ENCODE measurements at places on chromosomes 1 and 21.

- DNase-seq = no peak
These were observed 58.5 kb downstream of the WNT9A start for GRCh38 chr1:227889047-227889862.

DNA sequence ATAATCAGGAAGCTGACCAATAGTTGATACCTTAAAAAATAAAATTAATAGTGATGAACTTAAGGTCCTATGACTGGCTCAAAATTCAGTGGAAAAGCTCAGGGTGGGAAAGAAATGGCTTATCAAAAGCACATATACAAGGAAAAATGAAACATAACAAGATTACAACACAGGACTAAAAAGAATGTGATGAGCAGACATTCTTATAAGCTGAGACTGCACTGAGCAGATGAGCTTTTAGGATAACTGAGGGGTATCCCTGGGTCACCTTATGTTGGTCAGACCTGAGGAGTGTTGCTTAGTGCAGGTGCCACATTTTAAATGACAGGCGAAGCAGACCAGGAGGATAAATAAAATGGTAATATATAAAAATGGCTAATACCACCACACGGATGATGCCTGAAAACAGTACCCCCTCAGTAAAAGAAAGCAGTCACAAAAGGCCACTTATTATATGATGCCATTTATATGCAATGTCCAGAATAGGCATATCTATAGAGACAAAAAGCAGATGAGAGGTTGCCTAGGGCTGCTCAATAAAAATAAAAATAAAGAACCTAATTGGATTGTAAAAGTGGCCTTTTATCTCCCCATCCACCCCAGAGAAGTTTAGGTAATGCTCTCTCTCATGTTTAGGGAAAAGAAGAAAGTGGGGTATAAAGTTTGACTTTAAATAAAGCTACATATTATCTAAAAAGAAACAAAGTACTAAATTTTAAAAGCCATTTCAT, 163.9 kb downstream of the SLC45A1 start:
- DNase-seq = no peak

DNA sequence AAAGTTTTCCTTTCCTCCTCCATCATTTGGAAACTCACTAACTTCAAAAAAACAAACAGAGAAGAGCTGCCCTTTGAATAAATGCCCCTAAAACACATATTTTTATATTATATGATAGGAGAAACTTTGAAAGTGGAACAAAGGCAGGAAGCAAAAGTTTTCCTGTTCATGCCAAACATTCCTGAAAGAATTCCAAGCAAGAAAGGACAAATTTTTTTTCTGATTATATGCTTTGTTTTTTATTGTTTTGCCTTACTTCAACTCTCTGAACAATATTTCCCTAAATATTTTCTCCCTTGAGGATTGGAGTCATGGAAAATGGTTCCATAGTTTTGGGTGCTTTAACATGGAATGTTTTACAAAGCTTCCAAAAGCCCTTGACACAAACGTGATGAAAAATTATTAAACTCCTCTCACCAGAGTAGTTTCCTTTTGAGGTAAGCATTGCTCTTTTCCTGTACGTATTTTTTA, 638.5 kb upstream of the CAMK1G start:
- no peak for DNase-seq

DNA sequence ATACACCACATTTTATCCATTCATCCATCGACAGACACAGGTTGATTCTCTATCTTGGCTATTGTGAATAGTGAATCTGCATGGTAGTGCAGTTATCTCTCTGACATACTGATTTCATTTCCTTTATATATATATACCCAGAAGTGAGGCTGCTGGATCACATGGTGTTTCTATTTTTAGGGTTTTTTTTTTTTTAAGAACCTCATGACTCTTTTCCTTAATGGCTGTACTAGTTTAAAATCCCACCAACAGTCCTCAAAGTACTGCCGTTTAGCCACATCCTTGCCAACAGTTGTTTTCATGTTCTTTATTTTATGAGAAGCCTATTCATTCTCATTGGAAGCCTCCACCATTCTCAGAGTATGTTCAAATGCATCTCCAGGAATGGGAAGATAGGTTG, 258.7 kb upstream of the SNX7 start:
- DNase-seq = no peak

DNA sequence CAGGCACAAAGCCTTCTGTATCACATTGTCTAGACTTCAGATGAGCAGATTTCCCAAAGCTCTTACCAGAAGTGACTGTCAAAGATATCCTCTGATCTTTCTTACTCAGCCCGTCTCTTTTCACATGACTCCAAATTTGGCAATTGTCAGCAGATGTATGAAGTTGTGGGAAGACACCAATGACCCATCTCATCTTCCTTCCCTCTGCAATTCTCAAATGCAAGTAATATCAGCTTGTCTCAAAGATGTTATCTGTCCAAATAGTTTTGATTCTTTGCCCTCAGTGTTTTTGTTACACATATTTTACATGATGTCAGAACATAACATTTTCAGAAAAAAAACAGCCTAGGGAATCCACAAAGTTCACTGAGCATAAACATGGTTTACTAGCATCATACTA, 45.1 kb upstream of the RGS2 start:
- DNase-seq = peak; percentile 8

- no peak for DNase-seq
These were observed 71.3 kb downstream of the TMEM53 start for GRCh38 chr1:44602634-44603628.

GRCh38 chr1:168422203-168422847, 121.5 kb downstream of the XCL2 start:
- DNase-seq = no peak

GRCh38 chr1:76759950-76760349, 107.3 kb upstream of the ST6GALNAC5 start:
- no peak for DNase-seq

DNA sequence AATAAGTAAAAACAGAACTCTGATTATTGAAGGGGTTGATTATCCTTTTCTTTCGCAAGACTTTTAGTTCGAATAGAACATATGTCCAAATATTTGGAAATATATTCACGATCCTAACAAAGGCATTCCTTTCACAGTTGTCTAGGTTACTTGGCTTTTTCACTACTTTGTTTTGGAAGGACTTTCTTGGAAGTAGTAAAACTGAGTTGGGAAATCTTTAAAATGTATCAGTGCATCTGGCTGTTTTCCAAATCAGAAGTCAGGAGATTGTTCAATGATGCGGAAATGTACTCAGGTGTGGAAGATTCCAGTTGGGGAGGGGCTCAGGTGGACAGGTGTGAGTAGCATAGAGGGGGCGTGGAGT, 67.1 kb downstream of the SH3BGR start:
- DNase-seq = peak; percentile 8

DNA sequence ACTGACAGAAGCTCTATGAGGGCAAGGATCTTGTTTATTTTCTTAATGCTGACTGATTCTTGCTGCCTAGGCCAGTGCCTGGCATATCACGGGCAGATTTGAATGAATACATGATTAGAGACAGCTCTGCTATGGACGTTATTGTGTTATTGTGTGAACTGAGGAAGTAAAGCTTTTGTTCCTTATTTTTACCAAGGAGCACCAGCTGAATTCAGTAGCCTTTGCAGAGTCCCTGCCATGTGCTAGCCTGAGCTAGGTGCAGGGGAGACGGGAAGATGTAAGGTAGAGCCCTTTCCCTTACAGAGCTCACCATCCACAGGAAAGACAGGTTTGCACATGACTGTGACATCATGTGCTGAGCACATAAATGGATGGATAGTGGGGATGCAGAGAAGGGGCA, 36.0 kb upstream of the SCMH1 start:
- no peak for DNase-seq

GRCh38 chr1:40479156-40479555, 2.1 kb downstream of the ZFP69 start:
- DNase-seq = no peak

DNA sequence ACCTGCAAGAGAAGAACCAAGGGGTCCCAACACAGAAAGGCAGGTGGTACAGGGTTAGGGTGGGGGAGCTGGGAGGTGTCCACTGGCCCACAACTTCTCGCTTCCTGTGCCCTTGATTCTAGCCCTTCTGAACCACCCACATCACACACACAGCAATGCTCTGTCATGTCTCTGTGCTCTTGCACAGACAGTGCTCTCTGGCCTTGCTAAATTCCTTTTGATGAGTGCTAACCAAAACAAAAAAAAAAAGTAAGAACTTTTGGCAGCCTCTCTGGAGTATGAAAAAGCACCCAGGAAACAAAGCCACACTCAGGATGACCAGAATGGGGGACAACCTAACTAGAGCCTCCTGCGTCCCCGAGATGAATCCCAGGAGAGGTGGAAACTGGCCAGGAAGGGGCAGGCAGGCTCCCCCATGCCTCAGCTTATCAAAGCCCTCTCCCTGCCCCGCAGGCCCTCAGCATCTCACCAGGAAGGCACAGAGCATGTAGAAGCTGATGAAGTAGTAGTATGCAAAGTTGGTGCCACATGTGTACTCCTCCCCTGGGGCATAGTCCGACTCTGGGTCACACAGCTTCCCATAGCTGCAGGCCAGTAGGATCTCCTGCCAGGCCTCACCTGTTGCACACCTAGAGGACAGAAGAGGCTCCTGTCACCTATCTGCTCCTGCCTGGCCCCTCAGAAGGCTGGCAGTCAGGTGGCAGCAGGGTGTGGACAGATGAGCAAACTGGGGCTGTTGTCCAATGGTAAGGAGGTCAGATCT, 27.2 kb upstream of the KIF21B start:
- peak; percentile 25 for DNase-seq

- DNase-seq = peak; percentile 73
These were observed 88.4 kb downstream of the DPYD start for GRCh38 chr1:97832481-97832880.

GRCh38 chr1:22861764-22862440, 110.8 kb downstream of the LACTBL1 start:
- no peak for DNase-seq

DNA sequence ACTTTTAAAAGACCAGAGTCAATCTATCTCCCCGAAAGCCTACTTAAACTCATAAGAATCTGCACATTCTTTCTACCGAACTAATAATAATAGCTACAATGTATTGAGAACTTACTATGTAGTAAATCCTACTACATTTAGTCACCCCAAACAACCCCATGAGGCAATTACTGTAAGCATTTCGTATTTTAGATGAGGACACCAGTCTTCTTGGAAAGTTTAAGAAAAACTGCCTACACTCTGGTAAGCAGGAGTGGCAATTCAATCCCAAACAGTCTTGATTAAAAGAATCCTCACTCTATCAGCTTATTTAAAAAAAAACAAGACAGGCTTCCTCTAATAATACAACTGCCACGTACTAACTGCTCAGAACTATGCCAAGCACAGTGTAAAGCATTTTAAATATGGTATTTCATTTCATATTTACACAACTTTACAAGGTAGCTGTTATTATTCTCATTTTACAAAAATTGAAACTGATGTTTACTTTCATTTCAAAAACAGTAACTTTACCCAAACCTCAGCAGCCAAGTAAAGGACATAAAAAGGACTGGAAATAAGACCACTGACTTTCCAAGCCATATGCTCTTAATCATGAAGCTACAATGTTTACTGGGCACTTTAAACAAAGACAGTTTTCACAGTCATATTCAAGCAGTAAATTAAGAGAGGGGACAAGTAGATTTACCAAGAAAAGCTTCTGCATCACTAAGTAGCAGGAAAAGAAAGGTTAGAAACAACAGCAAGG, 13.9 kb downstream of the ARID4B start:
- DNase-seq = no peak

- no peak for DNase-seq
These were observed 54.2 kb downstream of the PBX1 start for GRCh38 chr1:164613176-164613575.

GRCh38 chr1:172321451-172321850, 99.0 kb upstream of the C1orf105 start:
- peak; percentile 47 for DNase-seq

GRCh38 chr21:44551340-44551961, at the start of gene KRTAP10-2:
KRTAP10-2 (minus strand) TSS chr21:44551505; CDS start chr21:44551458, 47 bp downstream.
- no peak for DNase-seq

DNA sequence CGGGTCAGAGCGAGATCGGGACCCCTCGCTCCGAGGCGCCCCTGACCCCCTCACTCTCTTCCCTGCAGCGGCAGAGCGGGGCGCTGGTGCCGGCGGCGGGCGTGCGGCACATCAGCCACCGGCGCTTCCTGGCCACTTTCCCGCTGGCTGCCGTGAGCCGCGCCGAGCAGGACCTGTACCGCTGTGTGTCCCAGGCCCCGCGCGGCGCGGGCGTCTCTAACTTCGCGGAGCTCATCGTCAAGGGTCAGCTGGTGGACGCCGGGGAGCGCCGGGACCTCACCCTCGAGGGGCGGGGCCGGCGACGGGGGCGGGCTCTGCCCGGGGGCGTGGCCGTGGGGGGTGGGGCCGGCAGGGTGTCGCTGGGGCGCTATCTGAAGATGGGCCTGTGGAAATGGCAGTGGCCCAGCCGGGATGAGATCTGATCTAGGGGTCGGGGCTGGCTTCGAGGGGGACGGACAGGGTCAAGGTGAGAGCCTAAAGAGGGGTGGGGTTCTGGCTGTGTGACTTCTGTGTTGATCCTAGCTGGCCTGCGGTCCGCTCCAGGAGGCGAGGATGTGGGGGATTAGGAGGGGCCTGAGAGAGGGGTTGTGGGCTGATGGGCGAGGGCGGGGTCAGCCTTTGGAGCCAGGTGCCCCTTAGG, 23.6 kb downstream of the PTPRU start:
- no peak for DNase-seq

GRCh38 chr1:160075836-160076235, 5.5 kb upstream of the KCNJ9 start:
- no peak for DNase-seq

GRCh38 chr1:193709607-193710006, 523.2 kb upstream of the B3GALT2 start:
- no peak for DNase-seq

GRCh38 chr1:203325026-203325417, 19.7 kb downstream of the BTG2 start:
- DNase-seq = no peak

- DNase-seq = no peak
These were observed 15.7 kb downstream of the TNFRSF1B start for GRCh38 chr1:12182410-12182984.

GRCh38 chr1:248778906-248779305, 23.3 kb upstream of the LYPD8 start:
- DNase-seq = no peak

GRCh38 chr1:166297993-166298392, 131.2 kb upstream of the FAM78B start:
- DNase-seq = no peak

DNA sequence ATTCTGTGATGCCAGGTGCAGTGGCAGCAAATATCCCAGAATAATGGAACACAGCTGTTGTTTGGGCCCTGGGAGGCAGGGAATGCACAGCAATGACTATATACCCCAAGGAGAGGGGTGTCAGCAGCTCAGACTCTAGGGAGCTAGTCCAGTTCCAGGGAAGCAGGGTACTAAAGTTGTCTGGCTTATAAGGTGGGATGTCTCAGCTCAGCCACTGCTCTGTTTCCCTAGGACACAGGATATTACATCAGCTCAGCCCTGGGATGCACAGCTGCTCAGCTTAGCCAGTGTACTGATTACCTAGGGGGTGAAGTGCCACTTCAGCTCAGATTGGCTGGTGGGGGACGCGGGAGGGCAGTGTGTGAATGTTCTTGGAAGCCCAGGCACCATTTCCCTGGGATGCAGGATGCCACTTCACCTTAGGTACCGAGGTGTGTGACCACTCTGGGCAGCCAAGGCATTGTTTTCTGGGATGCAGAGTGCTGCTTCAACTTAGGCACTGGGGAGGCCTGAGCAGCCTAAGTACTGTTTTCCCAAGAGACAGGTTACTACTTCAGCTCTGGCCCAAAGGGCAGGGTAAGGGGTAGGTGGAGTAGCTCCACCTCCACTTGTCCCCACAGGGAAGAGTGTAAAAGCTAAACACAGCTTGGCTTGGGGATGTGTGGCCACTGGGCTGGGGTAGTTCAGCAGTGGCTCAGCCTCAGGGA, 59.4 kb downstream of the DIPK1A start:
- DNase-seq = no peak
